ENCODE measurements at places on chromosomes 13 and 19.

DNA sequence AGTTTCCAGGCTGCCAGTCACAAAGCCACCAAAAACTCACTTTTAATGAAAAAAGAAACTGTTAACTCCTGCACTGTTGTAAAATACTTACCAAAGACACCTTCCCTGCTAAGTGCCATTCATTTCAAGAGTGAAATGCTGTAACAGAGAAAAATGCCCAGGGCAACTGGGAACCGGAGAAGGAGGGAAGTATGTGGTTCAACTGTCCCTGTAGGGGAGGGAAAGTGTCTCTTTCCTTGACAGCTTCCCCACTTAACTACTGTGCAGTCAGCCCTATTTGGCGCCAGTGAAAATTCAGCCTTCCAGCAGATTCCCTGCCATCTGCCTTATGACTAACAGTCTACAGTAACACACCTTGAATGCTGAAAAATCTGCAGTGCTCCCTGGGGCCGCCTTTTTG, 789.0 kb downstream of the DIAPH3 start:
- DNase-seq, result no peak

- no peak for DNase-seq
Observed at GRCh38 chr13:92175330-92175729, 776.9 kb downstream of the GPC5 start.

- no peak for DNase-seq
Observed at GRCh38 chr13:101049166-101049850, 367.0 kb downstream of the NALCN start.

DNA sequence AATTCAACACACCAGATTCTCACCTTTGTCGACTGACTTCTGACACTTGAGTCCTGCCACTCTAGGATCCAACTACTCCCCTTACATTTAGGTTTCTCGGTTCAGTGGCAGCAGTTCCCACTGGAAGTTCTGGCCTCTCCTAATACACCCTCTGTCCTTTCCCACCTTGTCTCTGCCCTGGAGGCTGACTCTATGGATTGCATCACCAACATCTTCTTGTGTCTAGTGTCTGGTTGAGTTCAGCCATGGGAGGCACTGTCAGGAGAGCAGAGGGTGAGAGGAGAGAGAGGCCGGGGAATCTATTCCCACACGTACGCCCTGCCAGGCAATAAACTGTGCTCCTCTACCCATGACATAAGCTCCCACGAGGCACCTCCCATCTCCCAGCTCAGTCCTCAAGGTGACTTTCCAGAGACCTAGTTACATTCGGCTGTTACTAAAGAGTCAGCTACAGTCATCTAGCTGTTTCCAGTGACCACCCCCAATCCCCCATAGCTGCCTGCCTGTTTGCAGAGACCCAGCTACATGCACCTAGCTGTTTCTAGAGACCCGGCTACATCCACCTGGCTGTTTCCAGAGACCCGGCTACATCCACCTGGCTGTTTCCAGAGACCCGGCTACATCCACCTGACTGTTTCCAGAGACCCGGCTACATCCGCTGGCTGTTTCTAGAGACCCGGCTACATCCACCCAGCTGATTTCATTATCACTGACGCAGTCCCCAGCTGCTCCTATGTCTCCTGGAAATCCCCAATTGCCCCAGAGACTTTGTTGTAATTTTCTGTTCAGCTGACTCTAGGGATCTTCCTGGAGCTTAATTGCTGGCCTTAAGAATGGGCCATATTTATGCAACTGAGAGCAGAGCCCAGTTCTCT, 8.1 kb upstream of the LILRB4 start:
- no peak for DNase-seq

DNA sequence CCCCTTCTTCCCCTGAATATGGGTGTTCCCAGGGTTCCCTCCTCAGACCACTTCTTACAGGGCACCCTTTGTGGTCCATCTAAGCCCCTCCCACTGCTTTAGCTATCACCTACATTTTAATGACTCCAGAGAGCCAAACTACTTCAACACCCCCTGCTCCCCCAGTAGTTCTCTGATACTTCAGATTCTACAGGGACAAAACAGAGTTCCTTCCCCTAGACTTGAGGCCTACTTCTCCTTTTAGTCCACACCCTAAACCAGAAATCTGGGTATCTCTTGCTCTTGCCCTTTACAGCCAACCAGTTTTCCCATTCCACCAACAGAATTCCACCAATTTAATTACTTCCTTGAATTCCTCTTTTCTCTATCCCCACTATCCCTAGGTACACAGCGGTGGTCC, 107.2 kb downstream of the KCNRG start:
- no peak for DNase-seq

DNA sequence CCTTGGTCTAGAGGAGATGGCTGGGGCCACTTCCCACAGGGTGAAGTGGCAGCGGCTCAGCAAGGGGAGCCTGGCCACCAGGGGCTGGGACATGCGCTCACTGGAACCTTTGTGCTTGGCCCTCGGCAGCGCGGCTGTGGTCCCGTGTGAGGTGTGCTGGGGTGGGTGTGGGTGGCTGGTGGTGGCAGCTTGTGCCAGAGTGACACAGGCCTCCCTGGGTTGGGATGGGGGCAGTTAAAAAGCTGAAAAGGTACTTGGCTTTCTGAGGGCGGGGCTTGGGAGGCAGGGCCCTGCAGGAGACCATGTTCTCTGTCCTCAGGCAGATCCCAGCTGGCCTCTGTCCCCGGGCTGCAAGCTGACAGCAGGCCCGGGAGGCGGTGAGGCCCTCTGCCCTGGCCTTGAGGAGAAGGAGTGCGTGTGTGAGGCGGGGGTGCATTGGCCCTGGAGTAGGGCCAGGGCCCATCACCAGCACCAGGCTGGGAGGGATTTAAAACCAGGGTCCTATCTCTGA, 17.3 kb downstream of the MPND start:
- DNase-seq, result no peak

Data from HS-5 (cell line).